ENCODE measurements at places on chromosomes 4 and X.

DNA sequence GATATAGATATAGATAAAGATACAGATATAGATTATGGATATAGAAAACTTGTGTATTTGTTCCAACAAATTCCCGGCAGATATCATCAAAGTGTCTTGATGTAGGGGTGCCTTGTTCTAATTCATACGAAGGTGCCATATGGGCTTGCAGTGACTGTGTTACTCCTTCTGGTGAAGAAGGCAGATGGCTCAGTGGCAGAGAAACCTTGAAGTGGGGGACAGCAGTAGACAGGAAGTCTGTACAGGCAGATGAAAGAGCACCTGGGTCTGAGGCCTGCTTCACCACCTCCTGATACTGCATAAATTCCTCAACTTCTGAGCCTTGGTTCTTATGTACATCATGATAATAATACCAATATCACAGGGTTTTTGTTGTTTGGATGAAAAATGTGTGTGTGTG, 179.5 kb upstream of the GATB start:
- DNase-seq, result no peak

DNA sequence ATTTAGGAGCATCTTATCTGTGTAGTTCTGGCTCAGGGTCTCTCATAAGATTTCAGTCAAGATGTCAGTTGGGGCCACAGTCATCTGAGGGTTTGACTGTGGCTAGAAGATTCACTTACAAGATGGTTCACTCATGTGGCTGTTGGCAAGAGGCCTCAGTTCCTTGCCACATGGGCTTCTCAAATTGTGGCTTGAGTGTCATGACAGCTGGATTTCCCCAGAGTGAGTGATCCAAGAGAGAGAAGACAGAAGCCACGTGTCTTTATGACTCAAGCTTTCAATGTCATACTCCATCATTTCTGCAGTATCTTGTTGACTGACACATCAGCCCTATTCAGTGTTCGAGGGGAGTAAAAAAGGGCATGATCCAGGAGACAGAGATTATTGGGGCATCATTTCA, 131.3 kb upstream of the AP1S2 start:
- no peak for DNase-seq

DNA sequence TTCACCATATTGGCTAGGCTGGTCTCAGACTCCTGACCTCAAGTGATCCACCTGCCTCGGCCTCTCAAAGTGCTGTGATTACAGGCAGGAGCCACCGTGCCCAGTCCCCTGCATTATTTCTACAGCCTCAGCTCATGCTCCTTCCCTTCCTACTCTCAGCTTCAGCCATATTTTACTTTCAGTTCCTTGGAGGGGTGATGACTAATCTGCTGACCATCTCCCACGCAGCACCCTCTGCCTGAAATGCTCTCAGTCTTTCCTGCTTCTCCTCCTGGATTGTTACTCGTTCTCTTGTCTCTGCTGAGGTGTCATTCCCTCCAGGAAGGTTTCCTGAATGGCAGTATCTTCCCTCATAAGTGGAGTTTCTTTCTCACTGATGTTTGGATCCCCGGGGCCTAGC, 63.3 kb downstream of the MOSPD2 start:
- no peak for DNase-seq

DNA sequence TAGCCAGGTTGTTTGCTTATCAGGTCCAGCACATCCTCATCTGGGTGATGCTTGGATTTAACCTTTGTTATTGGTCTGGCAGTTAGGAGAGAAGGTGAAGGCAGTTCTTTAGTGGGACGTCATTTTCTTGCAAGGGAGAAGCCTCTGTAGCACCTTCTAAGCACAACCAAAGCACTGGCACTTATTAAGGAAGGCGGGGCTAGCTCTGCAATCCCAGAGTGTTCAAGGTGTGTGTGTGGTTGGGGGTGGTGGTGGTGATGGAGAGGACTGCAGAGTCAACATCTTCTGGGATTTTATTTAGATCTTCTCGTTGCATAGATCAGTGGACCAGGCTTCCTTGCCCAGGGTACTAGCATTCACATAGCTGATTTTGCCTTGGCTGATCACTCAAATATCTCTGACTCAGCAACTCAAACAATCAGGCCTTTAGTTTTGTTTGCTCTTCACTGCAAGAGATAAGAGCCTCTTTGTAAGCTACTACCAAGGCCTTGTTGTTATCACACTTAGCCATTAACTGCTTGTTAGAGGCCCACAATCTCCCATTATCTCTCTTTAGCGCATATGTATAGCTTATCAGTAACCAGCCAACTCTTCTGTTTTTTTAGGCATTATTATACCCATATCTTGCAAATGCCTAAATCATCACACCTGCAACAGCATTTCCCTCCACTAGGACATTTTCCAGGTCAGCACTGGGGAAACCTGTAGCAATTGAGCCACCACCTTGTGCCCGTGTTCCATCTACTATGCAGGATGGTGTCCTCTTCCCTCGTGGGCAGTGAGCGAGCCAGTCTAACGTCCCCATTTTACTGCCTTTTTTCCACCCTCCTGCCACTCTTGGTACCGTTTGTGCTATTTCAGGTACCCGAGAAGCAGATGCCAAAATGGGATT, 36.5 kb upstream of the LINC00632 start:
- no peak for DNase-seq

DNA sequence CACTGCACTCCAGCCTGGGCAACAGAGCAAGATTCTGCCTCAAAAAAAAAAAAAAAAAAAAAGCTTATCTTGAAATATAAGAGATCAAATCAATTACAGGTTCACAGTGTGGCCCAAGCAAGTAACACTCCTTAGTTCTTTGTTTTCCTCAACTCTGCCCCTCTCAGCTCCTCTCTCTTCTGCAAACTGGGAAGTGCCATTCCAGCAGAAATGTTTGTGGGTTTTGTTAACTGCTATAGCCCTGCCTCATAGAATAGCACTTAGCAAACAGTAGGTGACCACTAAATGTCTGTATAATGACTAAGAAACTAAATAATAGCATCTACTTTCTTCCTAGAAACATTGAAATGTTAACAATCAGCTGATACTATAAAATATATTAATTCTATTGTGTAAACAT, 160.0 kb upstream of the NAP1L5 start:
- no peak for DNase-seq

DNA sequence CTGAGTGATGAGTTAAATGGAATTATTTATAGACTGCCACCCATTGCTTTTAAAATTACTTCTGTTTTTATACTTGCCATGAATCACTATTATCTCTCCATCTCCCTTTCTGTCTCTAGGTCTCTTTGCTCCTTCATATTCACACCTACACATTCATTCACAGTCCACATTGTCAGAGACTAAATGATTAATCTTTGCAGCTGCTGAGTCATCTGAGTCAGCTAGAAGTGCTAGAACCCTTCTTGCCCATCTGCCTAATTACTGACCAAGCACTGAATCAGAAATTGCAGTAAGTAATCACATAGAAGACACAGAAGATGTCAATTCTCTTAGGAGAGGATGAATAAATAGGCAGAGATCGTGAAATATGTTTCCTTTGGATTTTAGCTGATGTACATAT, 31.6 kb upstream of the RPS6KA6 start:
- no peak for DNase-seq

DNA sequence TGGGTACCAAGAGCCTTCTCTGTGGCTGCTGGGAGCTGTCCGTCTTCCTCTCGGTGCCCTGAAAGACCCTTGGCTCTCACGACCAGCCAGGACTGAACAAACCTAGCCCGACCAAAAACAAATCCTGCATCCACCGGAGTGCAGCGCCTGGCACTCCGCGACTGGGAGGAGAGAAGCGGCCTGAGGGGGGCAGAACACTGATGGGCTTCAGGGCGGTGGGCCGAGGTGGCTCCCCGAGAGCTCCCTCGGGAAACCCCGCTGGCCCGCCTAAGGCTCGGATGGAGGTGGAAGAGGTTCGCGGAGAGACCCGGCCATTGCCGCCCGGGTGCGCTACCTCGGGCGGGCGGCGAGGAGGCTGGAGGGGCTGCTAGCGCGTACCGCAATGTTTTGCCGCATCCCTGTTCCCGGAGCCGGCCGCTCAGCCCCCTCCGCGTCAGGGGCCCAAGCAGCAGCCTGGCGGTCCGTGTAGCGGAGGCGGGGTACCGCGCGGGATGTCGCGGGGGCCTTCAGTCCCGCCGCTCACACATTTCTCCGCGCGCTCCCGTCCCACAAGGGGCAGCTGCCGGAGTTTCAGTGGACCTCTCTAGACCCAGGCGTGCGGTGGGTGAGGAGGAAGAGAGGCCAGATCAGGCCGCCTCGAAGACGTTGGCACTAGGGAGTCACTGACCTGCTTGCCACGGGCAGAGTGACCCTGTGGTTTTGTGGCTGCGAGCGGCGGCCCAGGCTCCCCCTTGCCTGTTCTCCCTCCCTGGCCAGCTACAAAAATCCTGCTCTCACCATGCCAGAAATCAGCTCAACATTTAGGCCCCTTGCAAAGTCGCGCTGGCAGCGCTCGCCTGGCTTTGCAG, 2.2 kb downstream of the SLITRK4 start:
- DNase-seq, result no peak

GRCh38 chr4:115054836-115055235, 58.6 kb downstream of the NDST4 start:
- no peak for DNase-seq

DNA sequence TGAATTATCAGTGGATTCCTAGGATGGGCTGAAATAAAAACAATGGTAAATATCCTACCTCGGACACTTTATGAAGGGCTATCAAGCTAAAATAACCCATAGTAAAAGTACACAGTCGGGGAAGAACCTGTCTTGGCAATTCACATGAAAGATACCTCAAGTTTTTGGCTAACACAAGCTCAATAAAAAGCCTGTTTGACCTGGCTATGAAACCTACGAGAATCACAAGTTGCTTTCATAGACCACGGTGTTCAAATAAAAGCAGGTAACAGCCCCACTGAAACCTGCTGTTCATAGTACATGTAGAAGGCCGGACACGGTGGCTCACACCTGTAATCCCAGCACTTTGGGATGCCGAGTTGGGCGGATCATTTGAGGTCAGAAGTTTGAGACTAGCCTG, 12.3 kb downstream of the RLIM start:
- DNase-seq, result no peak
